Stimulated activated CD4-positive, alpha-beta T cell treated with anti-CD3 and anti-CD28 coated beads, Interleukin-15, amount 100 ng/mL, for 48 hours (primary cell): ENCODE measurements at places on chromosomes 5 and 9.
A peak's percentile ranks its signal among the peaks of the same experiment; 100 is the strongest.

GRCh38 chr9:128689820-128690683 is 1.0 kb downstream of the SET start:
- DNase-seq: no peak

GRCh38 chr9:87187656-87188055 is 240.3 kb upstream of the GAS1 start:
- no peak for DNase-seq

GRCh38 chr5:113660206-113660605 is 146.7 kb downstream of the YTHDC2 start:
- no peak for DNase-seq

- DNase-seq: no peak
These were observed 26.0 kb upstream of the CNOT6 start for GRCh38 chr5:180467989-180468731.

DNA sequence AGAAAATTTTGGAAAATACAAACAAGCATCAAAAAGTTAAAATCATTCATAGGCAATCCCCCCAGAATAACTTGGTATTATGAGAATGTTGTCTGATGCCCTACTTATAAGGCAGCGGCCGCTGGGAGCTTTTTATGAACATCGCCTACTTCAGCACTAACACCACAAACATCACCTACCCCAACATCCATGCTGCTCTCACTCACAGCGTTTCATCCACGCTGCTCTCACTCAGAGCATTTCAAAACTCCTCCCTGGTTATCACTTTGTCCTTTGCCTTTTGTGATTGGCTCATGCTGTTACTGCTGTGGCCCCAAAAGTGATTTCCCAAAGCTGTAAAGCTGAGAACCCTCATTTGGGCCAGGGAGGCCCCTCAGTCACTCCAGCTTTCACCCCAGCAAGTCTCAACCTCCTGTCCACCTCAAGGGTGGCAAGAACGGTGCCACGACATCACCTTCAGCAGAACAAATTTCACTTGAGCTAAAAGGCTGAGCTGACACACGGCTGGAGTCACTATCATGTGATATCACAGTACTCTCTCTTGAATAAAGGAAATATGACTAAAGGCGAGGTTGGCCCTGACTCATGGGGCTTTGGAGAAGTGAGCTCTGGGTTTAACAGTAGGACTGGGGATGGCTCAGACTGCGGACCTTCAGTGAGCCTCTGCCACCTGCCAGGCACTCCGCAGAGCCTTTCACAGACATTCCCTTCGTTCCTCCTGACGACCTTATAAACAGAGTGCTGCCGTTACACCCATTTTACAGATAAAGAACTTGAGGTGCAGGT is 25.2 kb downstream of the SHC3 start:
- DNase-seq: peak; percentile 44

GRCh38 chr9:82883436-82883835 is 179.5 kb downstream of the RASEF start:
- no peak for DNase-seq

DNA sequence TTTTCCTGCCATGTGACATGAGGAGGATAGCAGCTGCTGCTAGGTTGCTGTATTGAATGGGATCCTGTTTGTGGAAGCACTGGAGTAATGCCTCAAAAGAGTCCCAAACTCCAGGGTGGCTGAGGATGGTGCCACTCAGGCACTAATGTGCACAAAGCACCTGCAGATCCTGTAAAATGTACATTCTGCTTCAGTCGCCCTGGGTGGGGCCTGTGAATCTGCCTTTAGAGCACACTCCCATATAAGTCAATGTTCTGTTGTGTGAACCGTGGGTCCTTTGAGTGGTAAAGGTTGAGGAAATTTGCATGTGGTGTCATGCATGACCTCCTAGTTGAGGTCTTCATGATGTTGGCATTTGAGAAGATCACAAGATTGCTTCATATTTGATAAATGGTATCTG is 31.6 kb upstream of the ANKRD18A start:
- DNase-seq: no peak

DNA sequence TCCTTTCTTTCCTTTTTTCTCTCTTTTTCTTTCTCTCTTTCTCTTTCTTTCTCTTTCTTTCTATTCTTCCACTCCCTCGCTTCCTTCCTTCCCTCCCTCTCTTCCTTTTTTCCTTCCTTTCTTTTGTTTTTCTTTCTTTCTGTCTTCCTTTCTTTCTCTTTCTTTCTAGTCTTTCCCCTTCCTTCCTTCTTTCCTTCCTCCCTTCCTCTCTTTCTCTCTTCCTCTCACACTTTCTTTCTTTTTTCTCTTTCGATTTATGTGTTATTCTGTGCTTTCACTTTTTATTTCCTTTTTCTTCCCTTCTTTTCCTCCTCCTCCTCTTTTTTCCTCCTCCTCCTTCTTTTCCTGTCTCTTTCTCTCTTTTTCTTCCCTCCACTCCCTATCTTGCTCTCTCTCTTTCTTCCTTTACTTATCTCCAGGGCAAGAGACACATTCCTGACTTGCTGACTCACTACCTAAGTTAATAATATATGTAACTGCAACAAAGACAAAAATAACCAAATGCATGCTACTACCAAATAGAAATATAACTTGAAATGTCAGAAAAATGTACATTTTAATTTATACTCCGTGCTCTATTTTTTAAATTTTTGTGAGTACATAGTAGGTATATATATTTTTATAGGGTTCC is 445.5 kb downstream of the GABRG2 start:
- DNase-seq: no peak

- DNase-seq: no peak
These were observed 2.0 kb upstream of the ZNF462 start for GRCh38 chr9:106860721-106861639.

- no peak for DNase-seq
These were observed 10.8 kb upstream of the PRRC2B start for GRCh38 chr9:131382850-131383729.

- no peak for DNase-seq
These were observed 2.6 kb downstream of the CCL19 start for GRCh38 chr9:34688329-34689115.

DNA sequence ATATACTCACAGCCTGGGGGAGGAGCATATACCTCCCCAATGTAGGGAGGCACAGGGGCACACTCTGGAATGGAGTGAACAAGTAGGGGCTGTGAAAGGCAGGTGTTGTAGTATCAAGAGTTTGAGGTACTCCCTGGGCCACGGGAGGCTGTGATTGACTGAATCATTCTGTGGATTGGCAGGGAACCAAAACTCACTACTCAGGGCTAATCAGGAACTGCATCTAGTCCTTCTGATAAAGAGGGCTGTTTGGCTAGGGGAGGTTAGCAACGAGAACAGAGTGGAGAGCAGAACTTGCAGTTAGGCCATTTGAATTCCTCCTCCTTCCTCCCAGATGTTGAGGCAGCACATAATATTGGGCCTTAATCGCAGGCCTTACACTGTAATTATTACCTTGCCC is 369.2 kb upstream of the MPDZ start:
- DNase-seq: no peak

GRCh38 chr5:1474183-1474839 is 29.1 kb upstream of the SLC6A3 start:
- no peak for DNase-seq

GRCh38 chr5:14202462-14202861 is 59.3 kb downstream of the TRIO start:
- no peak for DNase-seq

- DNase-seq: peak; percentile 25
These were observed 18.7 kb upstream of the PTPDC1 start for GRCh38 chr9:94065535-94065961.

DNA sequence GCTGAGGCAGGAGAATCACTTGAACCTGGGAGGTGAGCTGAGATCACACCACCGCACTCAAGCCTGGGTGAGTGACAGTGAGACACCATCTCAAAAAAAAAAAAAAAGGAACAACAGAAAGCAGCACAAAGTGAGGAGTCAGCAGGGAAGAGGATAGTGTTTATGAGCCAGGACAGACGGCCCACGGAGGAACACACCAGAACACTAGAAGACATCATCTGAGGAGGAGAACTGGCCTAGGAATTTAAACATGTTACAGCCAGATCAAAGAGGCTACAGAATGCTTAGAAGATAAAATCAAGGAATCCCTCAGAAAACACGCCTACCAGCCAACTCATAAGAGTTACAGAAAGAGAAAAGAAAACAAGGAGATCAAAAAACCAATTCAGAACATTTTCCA is 12.2 kb downstream of the UBAC1 start:
- DNase-seq: no peak

- no peak for DNase-seq
These were observed 7.6 kb downstream of the SLC1A3 start for GRCh38 chr5:36613771-36614656.

- DNase-seq: no peak
These were observed 173.7 kb downstream of the RMI1 start for GRCh38 chr9:84154320-84154719.

DNA sequence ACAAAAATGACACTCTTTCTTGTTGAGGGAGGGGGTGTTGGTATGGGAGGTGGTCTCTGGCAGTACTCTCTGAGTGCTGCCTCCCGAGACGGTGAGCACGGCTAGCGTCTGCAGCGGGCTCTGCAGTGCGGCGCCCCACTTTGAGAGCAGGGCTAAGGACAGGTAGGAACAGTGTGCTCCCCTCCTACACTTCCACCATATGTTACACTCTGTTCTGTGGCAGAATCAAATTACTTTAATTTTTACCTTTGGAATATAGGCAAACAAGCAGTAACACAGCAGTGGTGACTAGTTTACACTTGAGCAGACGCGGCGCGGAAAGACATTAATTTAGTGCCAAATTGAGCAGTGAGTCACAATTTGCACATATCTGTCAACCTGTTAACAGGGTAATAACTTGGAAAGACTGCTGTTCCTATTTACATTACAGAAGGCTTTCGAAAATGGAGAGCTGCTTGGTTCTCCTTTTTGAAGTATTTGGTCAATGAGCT is 136.3 kb downstream of the MED27 start:
- DNase-seq: no peak

GRCh38 chr9:72871685-72872084 is 81.2 kb downstream of the ALDH1A1 start:
- no peak for DNase-seq

GRCh38 chr5:55101556-55102276 is 730 bp upstream of the GZMA start:
- no peak for DNase-seq

DNA sequence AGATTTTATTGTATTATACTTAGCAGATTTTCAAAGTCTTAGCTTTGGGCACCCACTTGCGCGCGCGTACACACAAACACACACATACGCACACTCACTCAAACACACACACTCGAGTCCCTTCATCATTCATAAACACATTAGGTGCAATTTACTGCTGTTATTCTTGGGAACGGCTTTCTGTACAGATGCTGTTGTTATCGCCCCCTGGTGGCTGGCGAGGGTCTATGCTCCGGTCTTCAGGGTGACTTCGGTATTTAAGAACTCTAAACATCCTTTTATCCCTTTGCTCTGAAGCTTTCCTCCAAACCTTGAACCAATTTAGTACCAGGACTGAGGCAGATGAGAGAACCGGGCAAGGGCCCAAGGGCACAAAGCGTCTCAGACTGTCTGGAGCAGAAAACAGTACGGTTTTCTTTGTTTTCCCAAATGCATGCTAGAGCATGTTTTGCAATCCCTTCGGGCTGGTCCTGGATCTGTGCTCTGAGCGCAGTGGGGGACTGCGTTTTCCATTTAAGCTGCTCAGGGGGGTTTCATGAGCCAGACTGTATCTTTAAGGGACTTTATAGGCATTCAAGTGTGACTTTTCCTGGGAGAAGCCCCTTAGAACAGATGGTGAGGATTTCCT is 1.7 kb upstream of the SLIT3 start:
- DNase-seq: peak; percentile 61

DNA sequence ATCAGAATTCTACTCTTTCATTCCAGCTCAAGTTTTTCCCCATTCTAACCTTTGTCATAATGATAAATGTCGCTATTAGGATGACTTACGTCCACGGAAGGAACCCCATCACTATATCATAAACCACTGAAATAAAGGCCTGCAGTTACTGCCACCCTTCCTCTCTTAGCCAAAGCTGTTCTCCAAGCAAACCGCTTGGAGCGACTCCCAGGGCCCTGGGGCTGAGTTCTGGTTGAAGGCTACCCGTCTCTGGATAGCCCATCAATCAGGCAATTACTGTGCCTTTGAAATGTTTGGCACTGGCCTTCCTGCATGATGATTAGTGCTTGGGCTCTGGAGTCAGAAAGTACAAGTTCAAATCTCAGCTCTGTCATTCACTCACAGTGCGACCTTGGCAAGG is 386.0 kb downstream of the SPOCK1 start:
- DNase-seq: no peak

DNA sequence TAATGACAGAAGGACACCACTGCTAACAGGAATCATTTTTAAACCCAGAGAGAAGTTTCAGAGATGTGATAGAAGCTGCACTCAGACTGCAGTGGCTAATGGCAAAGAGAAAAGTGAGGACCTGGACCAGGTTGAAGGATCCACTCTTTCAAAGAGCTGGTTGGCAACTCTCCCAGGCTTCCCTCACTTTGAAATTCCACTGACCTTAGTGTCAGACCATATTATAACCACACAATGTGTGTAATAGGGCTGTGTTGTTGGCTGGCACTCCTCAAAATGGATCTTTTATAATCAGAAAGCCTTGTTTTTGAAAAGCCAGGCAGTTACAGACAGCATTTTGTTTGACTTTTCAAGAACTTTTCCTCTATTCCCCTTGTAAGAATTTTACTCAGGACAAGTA is 280.7 kb downstream of the PRELID2 start:
- no peak for DNase-seq

- no peak for DNase-seq
These were observed 291.6 kb upstream of the C9orf72 start for GRCh38 chr9:27864644-27865438.

GRCh38 chr5:949815-950560 is 57.3 kb downstream of the TRIP13 start:
- no peak for DNase-seq

DNA sequence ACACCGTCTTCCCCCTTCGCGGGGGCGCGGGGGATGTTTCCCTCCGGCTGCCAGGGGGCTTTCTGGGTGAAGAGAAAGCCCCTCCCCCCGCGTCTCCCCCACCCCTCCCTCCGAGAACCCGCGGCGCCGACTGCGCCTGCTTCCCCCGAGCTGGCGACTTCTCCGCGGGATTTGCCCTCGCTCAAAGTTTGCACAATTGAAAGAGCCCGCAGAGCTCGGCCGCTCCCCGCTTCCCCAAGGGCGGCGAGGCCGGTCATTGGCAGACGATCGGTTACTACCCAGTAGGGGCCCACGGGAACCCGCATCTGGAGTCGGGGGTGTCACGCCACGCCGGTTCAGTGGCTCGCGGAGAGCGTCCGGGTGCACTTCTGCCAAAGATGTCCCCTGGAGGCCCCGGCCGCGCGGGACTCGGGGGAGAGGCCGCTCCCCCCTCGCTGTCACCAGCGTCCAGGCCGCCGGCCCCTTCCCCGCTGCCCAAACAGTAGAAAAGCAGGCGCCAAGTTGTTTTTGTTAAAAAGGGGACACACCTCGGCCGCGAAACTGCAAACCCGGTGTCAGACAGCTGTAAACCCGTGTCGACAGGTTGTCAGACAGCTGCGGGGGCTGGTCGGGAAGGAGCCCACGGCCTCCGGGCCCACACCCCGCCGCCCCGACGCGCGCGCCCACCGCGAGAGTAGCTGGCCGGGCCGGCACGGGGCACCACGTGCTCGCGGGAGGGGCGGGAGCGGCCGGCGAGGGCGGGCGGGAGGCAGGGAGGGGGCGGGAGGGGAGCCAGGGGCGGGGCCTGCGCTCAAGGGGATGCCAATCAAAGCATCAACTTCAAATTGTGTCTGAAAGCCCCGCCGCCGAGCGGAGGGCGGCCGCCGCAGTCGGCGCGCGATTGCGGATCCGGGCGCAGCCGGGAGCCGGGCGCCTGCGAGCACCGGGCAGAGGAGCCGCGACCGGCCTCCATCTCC is at the start of gene IRX1:
TSS of gene IRX1 (plus strand) at position 827 of the 956 bp plus-strand sequence. CDS start 274 bp downstream, outside the sequence.
- no peak for DNase-seq
